ENCODE measurements at places on chromosomes 5 and 9.

- no peak for DNase-seq
Observed at GRCh38 chr9:92196909-92197308, 81.7 kb upstream of the SPTLC1 start.

GRCh38 chr5:57259704-57260103 lies 85.8 kb downstream of the GPBP1 start:
- no peak for DNase-seq

DNA sequence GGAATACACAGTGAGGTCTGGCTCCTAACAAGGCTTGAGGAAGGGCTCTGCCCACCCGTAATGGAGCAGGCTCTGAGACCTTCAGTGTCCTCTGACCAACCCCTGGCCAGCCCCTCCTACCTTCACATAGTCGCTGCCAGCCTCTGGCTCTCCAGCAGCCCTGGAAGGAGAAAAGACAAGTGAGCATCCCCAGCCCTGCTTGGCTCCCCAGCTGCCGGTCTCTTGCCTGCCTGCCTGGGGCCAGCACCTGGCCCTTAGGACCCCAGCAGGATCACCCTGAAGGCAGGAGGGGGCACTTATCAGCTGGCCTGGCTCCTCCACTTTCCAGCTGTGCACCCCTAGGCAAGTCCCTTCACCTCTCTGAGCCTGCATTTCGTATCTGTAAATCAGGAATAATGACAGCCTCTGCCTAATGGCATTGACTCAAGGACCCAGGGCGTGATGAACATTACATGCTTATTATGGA lies 16.9 kb downstream of the SH2D3C start:
- no peak for DNase-seq

DNA sequence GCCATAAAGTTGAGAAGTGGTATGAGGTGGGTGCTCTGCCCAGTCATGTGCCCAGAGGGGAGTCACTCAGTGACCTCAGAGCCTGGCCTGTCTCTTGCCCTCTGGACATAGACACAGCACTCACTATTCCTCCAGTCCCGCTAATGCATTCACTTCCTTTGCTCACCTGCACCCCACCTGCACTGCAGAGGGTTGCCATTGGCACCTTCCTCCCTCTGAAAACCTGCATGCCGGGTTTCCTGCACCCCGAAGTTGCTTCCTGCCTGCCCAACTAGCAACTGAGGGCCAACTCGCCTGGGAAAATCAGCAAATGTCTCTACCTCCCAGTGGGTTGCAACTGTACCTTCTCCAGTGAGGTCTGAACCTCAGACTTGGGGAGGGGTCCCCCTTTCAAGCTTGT lies 48.1 kb upstream of the SPTLC1 start:
- DNase-seq = no peak

DNA sequence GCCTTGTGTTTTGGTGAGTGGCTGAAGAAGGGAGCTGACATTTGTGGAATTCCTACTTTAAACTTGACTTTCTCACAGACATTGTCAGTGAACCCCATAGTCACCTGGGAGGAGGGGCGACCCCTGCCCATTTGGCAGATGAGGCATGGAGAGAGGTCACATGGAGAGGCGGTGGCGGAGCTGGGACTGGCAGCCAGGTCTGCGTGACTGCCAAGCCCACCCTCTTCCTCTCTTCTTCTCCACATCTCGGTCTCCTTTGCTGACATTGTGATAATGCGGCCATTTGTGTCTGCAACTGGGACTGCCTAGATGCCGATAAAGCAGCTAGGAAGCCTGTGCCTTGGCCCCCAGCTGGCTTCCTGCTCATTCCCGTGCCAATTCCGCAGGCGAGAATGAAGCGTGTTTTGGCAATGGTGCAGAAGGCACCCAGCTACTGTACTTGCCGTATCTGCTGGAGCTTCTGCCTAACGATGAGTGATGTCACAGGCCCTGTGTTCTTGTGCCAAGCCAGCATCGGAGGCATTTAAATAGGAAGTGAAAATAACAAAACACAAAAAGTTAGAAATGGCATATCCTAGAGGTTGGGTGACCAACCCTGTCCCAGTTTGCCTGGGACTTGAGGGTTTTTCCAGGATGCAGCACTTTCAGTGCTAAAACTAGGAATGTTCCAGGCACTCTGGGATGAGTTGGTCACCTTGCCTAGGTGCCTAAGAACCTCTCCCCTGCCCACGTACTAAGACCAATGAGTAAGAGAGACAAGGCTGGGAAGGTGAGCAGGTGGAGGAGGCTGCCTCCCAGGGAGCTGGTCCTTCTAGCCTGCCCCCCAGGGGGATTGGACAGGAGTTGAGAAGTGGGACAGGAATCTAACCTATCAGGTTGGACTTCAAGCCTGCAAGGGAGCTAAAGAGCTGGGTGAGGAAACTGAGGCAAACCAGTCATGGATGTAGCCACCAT lies 23.6 kb downstream of the OLFML2A start:
- peak; percentile 37 for DNase-seq

- no peak for DNase-seq
Observed at GRCh38 chr9:16069671-16070454, 517.0 kb downstream of the CCDC171 start.

DNA sequence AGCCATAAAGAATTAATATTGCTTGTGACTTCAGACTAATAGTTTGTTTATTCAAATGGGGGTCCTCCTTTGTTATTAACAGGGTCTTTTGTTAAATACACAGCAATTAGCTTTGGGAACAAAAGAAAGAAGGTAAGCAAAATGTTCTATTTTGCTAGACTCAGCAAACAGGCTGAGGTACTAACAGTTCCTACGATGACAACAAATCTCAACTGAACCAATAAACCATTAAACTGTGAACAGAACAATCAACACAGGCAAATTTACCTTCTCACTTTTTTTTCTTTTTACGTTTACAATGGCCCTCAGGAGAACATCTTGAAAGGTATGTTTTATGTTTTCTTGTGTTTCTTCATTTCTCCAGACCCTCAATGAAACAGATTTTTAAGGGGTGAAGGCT lies 207.2 kb downstream of the NFIB start:
- no peak for DNase-seq

DNA sequence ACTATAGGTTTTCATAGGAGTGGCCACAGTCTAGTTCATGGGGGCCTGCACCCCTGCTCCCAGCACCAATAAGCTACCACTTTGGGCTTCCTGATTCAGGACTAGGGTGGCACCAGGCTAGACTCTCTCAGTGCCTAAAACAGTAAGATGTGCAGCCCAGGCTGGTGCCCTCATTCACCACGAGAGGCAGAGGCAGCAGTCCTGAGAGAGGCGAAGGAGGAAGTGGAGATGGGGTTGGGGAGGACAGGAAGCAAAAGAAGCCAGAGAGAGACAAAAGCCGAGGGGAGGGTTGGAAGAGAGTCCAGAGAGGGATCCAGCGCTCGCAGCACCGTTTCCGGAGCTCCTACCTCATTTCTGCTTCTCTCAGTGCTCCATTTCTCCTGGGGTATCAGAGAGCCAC lies 180.9 kb downstream of the MED10 start:
- no peak for DNase-seq

GRCh38 chr9:88777498-88778312 lies 213.6 kb upstream of the S1PR3 start:
- DNase-seq = no peak

DNA sequence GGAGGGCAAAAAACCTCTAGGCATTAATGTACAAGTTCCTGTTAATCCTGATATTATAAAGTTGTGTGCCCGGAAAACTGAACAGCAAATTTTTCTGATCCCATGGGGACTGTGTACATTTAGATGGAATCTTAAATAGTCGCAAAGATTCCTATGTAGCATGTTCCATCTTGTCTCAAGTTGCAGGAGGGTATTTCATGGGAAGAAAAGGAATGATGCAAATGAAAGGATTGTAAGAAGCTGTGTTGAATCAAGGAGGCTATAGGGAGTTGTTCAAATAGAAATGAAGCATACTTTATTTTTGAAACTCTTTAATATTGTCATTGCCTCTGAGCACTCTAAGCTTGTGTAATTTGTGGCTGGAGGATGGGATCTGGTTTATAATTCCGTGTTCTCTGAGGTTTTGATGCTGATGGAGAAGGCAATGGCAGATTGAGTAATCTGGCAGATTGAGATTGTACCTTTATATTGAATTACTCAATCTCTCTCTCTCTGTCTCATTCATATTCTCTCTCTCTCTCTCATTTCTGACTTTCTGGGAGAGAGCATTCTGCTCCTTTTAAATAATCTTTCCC lies 288.5 kb downstream of the OSTF1 start:
- no peak for DNase-seq

DNA sequence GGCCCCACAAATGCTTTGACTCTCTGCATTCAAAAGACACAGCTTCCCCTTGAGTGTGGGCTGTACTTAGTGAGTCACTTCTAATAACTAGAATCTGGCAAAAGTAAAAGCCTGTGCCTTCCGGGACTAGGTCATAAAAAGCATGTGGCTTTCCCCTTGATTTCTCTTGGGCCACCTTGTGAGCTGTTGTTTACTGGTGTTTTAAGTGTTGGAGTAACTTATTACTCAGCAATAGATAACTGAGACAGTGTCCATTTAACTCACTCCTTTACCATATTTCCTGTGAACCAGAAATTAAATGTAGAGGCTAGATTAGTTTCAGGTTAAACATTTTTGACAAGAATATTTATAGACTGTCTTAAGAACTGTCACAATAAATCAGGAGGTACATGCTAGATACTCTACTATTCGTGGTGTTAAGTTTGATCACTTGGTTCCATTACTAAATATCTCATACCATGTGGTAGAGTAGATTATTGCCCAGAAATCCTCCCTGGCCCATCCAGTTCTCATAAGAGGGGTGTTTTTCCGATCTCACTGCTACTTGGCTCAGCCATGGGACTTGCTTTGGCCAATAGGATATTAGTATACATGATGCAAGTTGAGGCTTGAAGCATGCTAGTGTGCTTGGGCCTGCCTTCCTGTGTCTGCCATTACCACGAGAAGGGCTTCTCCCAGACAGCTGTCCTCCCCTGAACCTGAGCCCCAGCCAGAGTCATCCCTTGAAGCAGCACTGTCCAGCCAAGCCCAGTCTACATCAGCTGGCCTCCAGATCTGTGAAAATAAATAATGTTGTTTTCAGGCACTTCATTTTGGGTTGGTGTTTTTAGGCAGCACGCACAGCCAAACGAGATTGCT lies 10.4 kb upstream of the CMBL start:
- DNase-seq = no peak

GRCh38 chr5:42309865-42310264 lies 113.4 kb upstream of the GHR start:
- DNase-seq = no peak

- DNase-seq = no peak
Observed at GRCh38 chr9:133701981-133702797, 36.0 kb downstream of the SARDH start.

GRCh38 chr5:28328681-28329080 lies 1290.3 kb upstream of the CDH9 start:
- no peak for DNase-seq

DNA sequence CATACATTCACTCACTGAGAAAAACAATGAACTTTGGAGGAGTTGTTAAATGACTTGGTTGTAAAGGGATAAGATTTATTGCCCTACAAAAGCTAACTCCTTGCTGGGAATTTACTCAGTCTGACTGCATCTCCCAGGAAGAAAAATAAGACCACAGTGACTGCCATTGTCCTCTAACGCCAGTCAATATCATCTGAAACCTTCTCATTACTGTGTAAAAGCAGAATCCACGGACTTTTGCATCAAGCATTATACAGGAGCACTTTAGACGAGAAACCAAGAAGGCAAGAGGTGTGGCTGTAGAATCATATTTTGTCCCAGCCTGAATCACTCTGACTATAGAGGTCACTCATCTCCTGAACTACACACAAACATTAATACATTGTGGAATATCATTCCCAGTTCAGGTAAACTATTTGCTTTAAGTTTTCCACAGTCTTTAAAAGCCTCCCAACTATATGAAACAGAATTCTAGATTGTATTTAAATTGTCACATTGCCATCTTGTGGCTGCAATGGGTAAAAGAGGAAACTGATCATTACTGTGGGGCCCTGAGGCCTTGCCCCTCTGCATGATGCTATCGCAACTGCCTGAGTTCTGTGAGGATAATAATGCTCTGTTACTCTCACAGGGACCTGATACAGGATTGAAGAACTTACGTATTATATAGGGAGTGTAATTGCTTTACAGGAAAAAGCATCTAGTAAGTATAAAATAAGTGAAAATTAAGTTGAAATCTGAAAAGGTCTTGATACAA lies 142.9 kb downstream of the SLCO4C1 start:
- DNase-seq = no peak

- no peak for DNase-seq
Observed at GRCh38 chr9:94720846-94721549, 5.5 kb upstream of the AOPEP start.

GRCh38 chr5:150357326-150358260 lies at the start of gene TCOF1:
Gene TCOF1 (plus strand): TSS chr5:150357697. CDS start chr5:150357747, 50 bp downstream.
- peak; percentile 98 for DNase-seq

DNA sequence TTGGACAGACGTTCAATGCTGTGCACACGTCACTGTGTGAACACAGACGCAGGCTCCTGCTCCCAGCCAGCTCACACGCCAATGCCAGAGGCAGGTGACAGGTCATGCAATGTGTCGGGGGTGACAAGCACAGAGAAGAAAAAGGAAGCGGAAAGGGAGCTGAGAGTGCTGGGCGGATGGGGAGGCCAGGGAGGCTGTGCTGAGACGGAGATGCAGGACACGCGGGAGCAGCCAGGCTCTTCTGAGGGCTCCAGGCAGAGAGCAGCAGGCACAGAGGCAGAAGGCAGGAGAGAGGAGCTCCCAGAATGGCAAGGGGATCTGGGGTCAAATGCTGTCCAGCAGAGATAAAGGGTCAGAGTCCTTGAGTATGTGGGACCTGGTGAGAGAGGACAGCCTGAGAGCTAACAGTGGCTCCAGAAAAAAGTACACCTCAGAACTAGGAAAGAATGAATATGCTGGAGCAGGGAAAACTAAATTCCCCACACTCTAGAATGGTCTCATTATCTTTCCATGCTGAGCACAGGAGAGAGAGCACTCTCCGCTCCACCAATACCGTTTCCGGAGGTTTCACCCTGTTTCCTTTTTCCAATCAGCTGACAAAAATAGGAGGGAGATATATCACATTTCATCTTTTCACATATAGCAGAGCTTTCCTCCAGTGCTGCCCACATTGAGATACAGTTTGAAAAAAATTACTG lies 32.8 kb upstream of the NSMF start:
- DNase-seq = no peak

- DNase-seq = no peak
Observed at GRCh38 chr9:1538301-1538700, 476.8 kb upstream of the SMARCA2 start.

GRCh38 chr5:83540105-83540504 lies 68.6 kb downstream of the VCAN start:
- DNase-seq = no peak

DNA sequence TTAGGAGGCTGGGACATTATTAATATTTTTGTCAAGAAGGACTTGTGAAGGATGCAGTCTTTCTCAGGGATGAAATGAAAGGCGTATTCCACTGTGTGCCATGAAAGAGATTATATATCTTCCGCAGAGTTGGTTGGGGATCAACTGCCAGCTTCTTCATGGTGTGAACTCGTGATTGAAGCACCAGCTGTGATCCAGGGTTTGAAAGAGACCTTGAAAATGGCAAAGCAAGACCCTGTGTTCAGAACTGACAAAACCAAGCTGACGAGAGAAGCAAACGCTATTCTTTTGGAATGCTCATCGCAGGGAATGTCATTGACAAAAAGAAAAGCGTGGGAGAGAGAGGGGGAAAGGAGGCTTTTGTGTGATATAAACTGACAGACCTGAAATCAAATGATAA lies 263.9 kb upstream of the ZNF608 start:
- DNase-seq = no peak

GRCh38 chr5:93196986-93197385 lies 384.0 kb downstream of the NR2F1-AS1 start:
- no peak for DNase-seq
